Stimulated activated CD4-positive, alpha-beta T cell treated with anti-CD3 and anti-CD28 coated beads, TNF-alpha, amount 100 ng/mL, for 4 hours (primary cell): ENCODE measurements at places on chromosomes 16 and 17.

- no peak for DNase-seq
Measured at GRCh38 chr17:43591779-43592562, 45.8 kb upstream of the ETV4 start.

DNA sequence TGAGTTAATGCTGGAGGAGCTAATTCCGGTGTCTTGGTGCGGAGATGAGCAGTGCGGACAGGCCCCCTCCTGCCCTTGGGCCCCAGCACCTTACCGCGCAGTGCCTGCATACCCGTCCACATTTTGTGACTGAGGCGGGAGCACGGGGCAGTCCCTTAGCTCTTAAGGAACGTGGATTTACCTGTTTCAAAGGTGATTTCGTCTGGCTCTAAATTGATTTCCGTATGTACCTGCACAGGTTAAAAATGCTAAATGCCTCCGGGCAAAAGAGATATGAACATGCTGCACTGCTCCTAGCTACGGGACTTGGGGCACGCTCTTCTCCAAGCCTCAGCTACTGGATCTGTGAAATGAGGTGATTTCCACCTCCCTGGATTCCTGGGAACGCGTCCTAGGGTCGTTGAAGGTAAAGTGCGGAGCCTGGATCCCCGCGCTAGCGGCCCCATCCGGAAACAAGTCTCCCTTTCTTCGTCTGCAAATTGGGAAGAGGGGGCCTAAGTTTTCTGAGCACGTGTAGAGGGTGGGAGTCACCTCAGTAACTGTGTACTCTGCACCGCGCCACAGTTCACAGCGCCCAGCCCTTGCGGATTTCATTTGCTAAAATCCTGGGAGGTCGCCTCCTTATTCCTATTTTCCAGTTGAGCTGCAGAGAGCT is 669 bp upstream of the CRISPLD2 start:
- no peak for DNase-seq

DNA sequence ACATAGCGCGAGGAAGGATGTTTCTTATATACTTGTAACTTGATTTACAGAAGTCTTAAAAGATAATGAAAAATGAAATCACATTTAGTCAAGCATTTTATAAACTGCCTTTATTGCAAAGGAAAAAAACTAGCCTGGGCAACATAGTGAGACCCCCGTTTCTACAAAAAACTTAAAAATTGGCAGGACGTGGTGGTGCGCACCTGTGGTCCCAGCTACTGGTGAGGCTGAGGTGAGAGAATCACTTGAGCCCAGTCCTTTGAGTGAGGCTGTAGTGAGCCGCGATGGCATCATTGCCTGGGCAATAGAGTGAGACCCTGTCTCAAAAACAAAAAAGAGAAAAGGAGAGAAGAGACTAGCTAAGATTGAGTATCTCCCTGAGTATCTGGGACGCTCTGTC is 145.2 kb upstream of the CIBAR2 start:
- DNase-seq, result no peak

DNA sequence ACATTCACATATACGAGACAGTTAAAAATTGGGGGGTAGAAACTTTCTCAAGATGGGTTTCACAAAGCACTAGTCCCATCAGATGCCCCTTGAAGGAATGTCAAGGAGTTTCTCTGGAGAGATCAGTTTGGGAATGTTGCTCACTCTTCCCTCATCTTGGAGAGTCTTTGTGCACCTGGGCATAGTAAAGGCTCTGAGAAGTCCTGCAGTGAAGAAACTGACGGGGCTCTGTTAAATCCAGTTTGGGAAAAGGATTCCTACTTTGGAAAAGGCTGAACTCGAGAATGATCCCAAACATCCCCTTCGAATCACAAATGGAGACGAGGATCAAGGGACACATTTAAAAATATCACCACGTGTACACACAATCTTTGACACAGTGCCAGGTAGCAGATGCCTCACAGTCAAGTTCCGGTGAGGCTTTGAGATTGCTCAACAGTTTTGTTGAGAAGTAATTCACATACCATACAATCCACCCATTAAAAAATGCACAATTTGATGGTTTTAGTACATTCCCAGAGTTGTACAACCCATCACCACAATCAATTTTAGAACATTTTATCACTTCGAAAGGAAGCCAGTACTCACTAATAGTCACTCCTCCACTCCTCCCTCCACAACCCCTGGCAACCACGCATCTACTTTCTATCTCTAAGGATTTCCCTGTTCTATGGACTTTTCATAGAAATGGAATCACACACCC is 203.4 kb upstream of the FOXF1 start:
- DNase-seq, result no peak

GRCh38 chr16:79500286-79500685 is 100.3 kb downstream of the MAF start:
- DNase-seq, result no peak

- DNase-seq, result no peak
Measured at GRCh38 chr17:69607162-69607834, 192.8 kb downstream of the MAP2K6 start.

GRCh38 chr17:20989991-20990855 is 52.6 kb downstream of the USP22 start:
- no peak for DNase-seq

GRCh38 chr16:56584276-56584675 is 5.1 kb upstream of the MT3 start:
- DNase-seq, result no peak

- no peak for DNase-seq
Measured at GRCh38 chr17:74637926-74638325, 14.4 kb upstream of the CD300E start.

DNA sequence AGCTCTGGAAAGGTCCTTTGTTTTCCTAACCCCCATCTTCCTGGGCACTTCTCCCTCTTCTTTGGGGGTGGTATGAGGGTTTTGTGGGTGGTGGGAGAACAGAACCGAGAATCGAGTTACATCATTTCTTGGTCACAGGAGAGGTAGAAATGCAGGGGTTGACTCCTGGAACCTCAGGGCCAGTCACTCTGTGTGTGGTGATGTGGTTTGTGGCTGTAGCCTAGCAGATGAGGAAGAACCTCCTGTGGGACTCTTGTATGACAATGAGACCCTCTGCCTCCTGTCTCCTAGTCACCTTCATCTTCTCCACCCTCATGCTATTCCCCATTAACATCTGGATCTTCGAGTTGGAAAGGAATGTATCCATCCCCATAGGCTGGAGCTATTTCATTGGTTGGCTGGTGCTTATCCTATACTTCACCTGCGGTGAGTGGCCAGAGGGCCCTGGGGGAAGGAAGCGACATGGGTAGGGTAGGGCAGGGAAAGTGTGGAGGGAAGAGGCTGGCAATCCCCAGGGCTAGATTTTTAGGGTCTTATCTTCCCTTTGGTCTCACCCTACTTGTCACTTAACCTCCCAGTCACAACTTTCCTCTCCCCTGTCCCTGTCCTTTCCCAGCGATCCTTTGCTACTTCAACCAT is 5.5 kb downstream of the ODF4 start:
- DNase-seq, result no peak

- DNase-seq, result no peak
Measured at GRCh38 chr17:78040440-78041385, 82.2 kb downstream of the TNRC6C start.

DNA sequence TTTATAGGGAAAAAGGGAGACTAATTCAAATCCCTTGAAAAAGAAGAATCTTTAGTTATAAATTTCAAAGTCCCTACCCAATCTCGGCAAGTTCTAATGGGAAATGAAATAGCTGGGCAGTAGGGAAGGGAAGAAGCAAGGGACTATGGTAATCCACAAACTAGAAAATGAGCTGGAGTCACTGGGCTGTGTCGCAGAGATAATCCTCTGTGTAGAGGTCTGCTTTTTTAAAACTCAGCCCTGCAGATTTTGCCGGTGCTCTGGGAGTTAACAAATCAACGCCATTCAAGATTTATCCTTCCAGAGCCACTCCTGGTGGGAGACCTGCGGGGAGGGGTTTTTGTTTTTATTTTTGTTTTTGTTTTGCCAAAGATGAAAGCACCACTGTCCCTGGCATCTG is 20.8 kb downstream of the SNX11 start:
- no peak for DNase-seq

GRCh38 chr16:49461517-49461951 is 87.9 kb downstream of the C16orf78 start:
- DNase-seq, result no peak

- no peak for DNase-seq
Measured at GRCh38 chr16:4142268-4142667, 26.0 kb upstream of the ADCY9 start.

- no peak for DNase-seq
Measured at GRCh38 chr16:48295488-48296281, 48.3 kb upstream of the ABCC11 start.

GRCh38 chr17:80899402-80900268 is 92.0 kb upstream of the CHMP6 start:
- DNase-seq, result peak; percentile 58

GRCh38 chr16:87637357-87637756 is 35.0 kb downstream of the JPH3 start:
- DNase-seq, result no peak

DNA sequence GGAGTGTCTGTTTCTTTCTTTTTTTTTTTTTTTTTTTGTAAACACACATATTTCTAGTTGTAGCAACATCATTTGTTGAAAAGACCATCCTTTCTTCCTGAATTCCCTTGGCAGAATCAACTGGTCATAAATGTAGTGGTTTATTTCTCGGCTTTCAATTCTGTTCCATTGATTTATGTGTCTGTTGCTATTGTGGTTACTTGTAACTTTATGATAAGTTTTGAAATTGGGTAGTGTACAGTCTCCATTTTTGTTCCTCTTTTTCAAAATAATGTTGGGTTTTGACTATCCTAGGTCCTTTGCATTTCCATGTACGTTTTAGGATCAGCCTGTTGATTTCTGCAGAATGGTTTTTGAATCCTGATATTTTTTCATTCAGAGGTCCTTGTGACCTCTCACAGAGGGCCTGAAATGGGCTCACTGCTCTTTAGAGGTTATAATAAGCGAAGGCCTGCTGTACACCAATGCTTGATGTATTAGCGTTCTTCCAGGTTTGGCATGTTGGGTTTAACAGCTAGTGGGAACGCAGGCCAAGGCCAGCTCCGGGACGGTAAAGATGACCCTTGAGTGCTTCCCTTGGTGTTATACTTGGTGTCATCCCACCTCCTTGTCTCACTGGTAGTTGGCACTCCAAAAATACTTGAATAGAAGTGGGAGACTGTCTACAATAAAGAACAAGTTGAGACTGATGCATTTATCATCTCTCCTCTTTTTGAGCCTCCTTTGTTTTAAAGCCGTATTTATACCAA is 43.8 kb downstream of the ZNRF1 start:
- DNase-seq, result no peak

GRCh38 chr17:56665864-56666263 is 72.4 kb downstream of the NOG start:
- DNase-seq, result no peak

GRCh38 chr17:79707931-79708891 is 22.5 kb upstream of the ENPP7 start:
- peak; percentile 40 for DNase-seq

DNA sequence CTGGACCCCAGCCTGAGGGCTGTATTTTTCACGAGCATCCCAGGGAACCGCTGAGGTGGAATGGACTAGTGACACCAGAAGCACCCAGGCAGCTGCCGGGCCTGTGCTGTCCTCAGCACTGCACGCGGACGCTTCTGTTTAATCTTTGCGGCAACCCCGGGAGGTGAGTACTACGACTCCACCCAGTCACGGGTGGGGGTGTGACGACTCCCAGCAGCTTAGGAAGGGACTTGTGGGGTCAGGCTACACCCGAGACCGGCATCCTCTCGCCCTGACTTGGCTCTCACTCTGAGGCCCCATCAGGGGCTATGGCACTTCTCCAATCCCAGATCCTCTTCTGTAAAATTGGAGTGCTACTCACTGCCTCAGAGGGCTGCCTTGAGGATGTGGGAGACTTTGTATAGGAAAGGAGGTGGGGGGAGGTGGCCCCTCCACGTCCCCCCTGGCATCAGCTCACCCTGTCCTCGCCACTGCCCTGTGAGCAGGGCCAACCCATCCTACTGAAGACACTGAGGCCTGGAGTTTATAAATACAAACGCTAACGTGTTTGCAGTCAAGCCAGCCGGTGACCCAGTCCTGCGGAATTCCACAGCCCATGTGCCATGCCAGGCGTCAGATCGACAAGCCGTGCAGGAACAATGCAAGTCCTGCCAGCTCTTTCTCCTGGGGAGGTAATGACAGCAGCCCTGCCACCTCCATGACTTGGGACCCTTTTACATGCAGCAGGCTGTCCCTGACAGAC is 44.4 kb downstream of the PPL start:
- no peak for DNase-seq

GRCh38 chr16:71635632-71636031 is 9.6 kb downstream of the MARVELD3 start:
- no peak for DNase-seq

DNA sequence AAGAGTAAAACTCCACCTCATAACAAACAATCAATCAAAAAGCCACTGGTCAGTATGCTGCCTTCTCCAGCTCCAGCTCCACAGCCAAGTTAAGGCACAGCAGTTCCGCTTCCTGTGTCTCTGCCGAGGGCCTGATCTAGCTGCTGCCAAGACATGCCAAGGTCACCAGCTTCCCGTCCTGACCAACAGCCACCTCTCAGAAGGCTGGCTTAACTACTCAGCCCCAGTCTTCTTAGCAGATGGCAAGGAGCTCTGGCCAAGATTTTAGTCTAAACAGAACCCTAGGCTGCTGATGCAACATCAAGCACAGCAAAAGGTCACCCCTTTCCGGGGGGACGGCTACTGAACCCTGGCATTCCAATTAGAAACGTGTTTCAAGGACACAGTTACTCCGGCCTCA is 17.7 kb upstream of the MNT start:
- DNase-seq, result no peak

GRCh38 chr16:5895137-5895536 is 797.5 kb upstream of the EEF2KMT start:
- no peak for DNase-seq

GRCh38 chr17:74748279-74748528 is 224 bp upstream of the NHERF1 start:
- DNase-seq, result no peak

GRCh38 chr17:80005360-80006338 is 30.0 kb downstream of the TBC1D16 start:
- no peak for DNase-seq

- no peak for DNase-seq
Measured at GRCh38 chr17:50911890-50912289, 45.7 kb upstream of the TOB1 start.

DNA sequence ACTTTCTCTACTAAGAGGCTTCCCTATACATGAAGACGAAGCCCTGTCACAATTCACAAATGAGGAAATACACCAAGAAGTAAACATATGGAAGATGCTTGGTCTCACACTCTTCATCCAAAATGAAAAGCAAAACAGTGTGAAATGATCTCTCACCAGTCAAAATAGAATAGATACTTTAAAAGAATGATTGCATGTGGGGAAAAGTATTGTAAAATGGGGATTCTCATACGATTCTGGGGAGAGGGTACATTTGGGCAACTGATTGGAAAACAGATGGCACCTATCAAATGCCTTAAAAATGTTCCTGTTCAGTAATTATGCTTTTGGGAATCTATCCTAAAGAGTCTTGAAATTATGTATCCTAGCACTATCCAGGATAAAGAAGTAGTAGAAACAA is 78.1 kb downstream of the ASIC2 start:
- DNase-seq, result no peak

GRCh38 chr17:6654841-6655731 is 3.5 kb downstream of the C17orf100 start:
- no peak for DNase-seq
